ENCODE measurements at places on chromosomes 3 and 15.

- no peak for DNase-seq
Observed at GRCh38 chr15:91973481-91973880, 120.0 kb downstream of the SLCO3A1 start.

DNA sequence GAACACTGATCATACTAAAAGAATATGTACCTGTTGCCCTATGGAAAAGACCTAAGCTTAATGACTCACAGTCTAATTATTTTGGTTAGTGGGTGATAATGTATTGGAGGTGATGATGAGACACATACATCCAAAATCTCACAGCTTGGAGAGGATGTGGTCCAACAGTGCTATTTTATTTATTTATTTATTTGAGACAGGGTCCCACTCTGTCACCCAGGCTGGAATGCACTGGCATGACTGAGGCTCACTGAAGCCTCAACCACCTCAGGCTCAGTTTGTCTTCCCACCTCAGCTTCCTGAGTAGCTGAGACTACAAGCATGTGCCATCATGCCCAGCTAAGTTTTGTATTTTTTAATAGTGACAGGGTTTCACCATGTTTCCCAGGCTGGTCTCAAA, 35.0 kb downstream of the LPP start:
- DNase-seq = no peak

- DNase-seq = no peak
Observed at GRCh38 chr3:162072656-162073164, 576.1 kb downstream of the OTOL1 start.

DNA sequence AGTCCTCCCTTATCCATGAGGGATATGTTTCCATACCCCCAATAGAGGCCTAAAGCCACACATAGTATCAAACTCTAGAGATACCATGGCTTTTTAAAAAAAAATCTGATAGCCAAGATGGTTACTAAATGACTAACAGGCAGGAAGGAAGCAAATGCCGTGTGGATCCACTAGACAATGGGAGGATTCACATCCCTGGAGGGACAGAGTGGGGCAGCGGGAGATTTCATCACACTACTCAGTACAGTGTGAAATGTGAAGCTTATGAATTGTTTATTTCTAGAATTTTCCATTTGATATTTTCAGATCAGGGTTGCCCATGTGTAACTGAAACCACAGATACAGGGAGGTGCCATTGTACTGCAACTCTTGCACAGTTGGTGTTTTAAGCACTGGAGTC, 826.6 kb downstream of the SQOR start:
- no peak for DNase-seq

GRCh38 chr15:60576044-60576443, 97.1 kb upstream of the ICE2 start:
- DNase-seq = no peak

Data from DMS79 (cell line).